ENCODE measurements at places on chromosomes 16 and 17. TPM values are rescaled to one million over a fixed set of nuclear protein-coding genes. Genes with fewer than 3 reads are reported as not detected.

The DNAI2 gene
- total RNA-seq = 1.5 TPM

The ZCCHC14 gene
- 33.7 TPM for total RNA-seq

The CMTM2 gene
- 0.49 TPM for total RNA-seq

The LDAF1 gene
- total RNA-seq = 15.9 TPM

The KRT9 gene
- total RNA-seq = not detected

The NOD2 gene
- total RNA-seq = 11.7 TPM

The PPM1E gene
- not detected for total RNA-seq

The NOB1 gene
- 36.1 TPM for total RNA-seq

The AOC3 gene
- total RNA-seq = 0.49 TPM

The CAVIN1 gene
- 1.1 TPM for total RNA-seq

The TBC1D3K gene
- total RNA-seq = not detected

The PITPNM3 gene
- total RNA-seq = 0.20 TPM

The SCGB1C2 gene
- total RNA-seq = not detected

The EMP2 gene
- not detected for total RNA-seq

The ERN2 gene
- total RNA-seq = not detected

The WNT9B gene
- total RNA-seq = not detected

The SLC16A5 gene
- 9.3 TPM for total RNA-seq

The CDH13 gene
- not detected for total RNA-seq

The ICAM2 gene
- total RNA-seq = 106 TPM

The TNK1 gene
- 4.8 TPM for total RNA-seq

The HES7 gene
- not detected for total RNA-seq

The DHX58 gene
- total RNA-seq = 24.4 TPM

The UNC45B gene
- total RNA-seq = 0.44 TPM

The PRRT2 gene
- total RNA-seq = 1.9 TPM

The SHCBP1 gene
- total RNA-seq = 6.9 TPM

The UMOD gene
- not detected for total RNA-seq

The STXBP4 gene
- 7.6 TPM for total RNA-seq

The WSCD1 gene
- not detected for total RNA-seq

The KRTAP4-12 gene
- not detected for total RNA-seq

The LGALS9B gene
- not detected for total RNA-seq

The CASKIN1 gene
- total RNA-seq = not detected

The PLA2G10 gene
- total RNA-seq = not detected

The MT1H gene
- total RNA-seq = not detected

The BICDL2 gene
- total RNA-seq = not detected

The KRTAP4-3 gene
- total RNA-seq = not detected

The MYOCD gene
- total RNA-seq = not detected

The TMED6 gene
- 1.8 TPM for total RNA-seq

The ZNF287 gene
- 5.4 TPM for total RNA-seq

The TEDC2 gene
- total RNA-seq = not detected

The SDK2 gene
- total RNA-seq = 0.59 TPM

The CD300E gene
- not detected for total RNA-seq

The PRMT7 gene
- 53.8 TPM for total RNA-seq

The CHST6 gene
- not detected for total RNA-seq

The TCAP gene
- 3.4 TPM for total RNA-seq

The HMOX2 gene
- 41.2 TPM for total RNA-seq

The OR1G1 gene
- total RNA-seq = not detected

The CLEC18A gene
- total RNA-seq = 2.9 TPM

The RGS11 gene
- not detected for total RNA-seq

The SLC52A1 gene
- total RNA-seq = 0.22 TPM

The SOST gene
- total RNA-seq = not detected

The CHST5 gene
- total RNA-seq = not detected

The RAB37 gene
- total RNA-seq = 85.5 TPM

The RILP gene
- 1.5 TPM for total RNA-seq

The ARHGAP44 gene
- total RNA-seq = not detected

The COX10 gene
- total RNA-seq = 21.6 TPM

All from CD4-positive, CD25-positive, alpha-beta regulatory T cell (primary cell).